Foreskin keratinocyte (primary cell): ENCODE measurements at places on chromosomes 5 and 9. TPM values are rescaled to one million over a fixed set of nuclear protein-coding genes. Genes with fewer than 3 reads are reported as not detected.

DNA sequence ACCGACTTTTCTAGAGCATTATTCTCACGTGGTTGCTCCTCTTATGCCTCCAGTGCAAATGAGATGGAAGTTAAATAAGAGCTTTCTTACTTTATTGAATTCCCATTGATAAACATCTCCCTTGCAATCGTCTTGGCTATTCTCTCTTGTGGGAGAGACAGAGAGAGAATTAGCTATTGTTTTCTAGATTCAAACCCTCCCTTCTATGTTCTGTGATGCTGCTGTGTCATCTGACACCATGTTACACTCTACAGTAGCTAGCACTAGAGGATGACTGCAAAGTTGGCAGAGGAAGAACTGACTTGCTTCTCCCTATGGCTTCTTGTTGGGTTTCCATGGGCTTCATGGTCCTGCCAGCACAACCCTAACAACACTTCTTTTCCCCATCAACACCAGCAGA, 134.6 kb upstream of the RANBP3L start:
- no peak for DNase-seq

- no peak for DNase-seq
Observed at GRCh38 chr9:113617550-113617949, 154.0 kb downstream of the RGS3 start.

GRCh38 chr5:139592289-139592688, 31.1 kb downstream of the UBE2D2 start:
- no peak for DNase-seq

DNA sequence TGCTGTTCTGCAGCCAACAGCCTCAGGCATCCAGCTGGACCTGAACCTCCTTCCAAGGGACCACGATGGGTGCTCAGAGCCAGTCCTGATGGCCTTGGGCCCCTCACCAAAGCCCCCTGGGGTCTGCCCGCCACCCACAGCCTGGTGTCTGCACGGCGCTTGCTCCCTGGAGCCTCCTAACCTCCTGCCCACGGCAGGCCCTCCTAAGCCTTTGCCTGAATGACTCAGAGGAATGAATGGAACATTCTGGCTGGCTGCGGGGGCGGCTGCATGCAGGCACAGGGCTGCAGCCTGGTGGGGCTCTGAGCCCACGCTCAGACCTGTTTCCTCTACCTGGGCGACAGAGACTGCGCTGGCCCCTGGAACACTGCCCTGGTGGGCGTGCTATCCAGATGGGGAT, 6.9 kb downstream of the SOHLH1 start:
- DNase-seq = no peak

DNA sequence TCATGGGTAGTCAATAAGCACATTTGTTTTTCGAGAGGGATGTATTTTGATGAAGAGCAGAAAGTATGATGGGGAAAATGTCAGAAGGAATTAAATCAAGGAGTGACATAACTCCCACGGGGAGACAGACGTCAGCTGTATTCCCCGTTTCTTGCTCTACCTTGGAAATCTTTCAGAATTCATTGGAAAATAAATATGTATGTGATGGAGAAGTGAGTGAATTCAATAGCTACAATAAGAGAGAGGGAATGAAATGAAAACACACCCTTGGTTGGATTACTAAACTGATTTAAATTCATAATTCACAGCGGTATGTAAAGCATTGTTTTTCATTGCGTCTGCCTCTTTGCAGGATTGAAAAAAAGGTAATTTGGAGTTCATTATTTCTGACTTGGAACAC, 209.7 kb upstream of the KLF4 start:
- DNase-seq = no peak

GRCh38 chr5:124670722-124671184, 75.7 kb downstream of the ZNF608 start:
- peak; percentile 22 for DNase-seq

- DNase-seq = no peak
Observed at GRCh38 chr9:81716409-81716808, 27.1 kb upstream of the TLE1 start.

GRCh38 chr9:120336021-120336752, 243.8 kb downstream of the CDK5RAP2 start:
- no peak for DNase-seq

GRCh38 chr5:90641528-90641927, 82.9 kb downstream of the ADGRV1 start:
- DNase-seq = no peak

GRCh38 chr5:151496041-151496484, 48.7 kb downstream of the SLC36A1 start:
- DNase-seq = no peak

DNA sequence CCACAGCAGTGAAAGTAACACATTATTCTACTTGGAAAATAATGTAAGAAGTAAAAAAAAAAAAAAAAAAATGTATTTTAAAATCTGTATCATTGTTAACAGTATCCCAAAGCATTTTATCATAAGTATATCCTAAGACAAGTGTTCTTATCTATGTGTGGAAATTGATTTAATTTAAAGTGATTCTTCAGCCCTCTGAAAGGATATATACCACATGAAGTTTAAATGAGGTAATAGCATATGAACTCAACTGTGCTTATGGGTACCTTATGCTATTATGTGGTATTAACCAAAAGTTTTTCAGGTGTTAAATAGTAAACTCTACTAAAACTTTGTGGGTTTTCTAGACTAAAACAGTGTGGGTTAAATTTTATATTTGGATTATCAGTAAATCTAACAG, 2.8 kb upstream of the SECISBP2 start:
- DNase-seq = no peak

DPYSL3 gene
- polyA plus RNA-seq = 14.5 and 24.3 TPM in 2 replicates

KCNV2 gene
- not detected in 2 replicates for polyA plus RNA-seq

PSAT1 gene
- 80.3 and 135 TPM in 2 replicates for polyA plus RNA-seq
